ENCODE measurements at places on chromosomes 6 and 20.

DNA sequence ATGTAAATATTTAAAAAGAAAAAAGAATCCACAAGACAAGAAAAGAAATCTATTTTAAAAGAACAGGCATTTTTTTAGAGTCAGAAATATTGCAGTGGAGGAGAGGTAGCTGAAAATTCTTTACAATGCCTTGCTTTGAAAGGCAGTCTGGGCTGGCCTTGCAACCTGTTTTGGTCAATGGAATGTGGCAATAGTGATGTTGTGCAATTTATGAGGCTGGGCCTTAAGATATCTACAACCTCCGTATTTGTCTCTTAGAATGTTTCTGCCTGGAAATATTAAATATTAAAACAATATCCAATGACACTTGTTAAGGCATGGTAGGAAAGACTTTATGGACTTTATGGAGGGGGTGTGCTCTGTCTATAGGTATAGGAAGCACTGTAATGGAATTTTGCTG is 14.8 kb upstream of the SCGN start:
- no peak for DNase-seq

DNA sequence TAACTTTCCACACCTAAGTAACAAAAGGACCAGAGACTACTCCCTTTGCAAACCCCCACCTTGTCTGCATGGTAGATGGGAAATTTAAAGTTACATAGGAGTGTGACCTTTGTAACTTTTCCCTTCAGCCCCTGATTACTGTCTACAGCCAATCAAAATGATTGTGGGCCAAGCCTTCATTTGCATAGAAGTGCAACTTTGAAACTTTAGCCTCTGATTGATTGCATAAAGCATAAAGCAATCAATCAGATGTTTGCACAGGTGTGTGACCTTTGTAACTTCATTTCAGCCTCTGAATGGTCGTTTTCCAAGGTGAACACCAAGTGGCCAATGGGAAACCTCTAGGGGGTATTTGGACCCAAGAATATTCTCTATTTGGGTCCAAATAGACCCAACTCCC is 46.1 kb downstream of the PRKN start:
- no peak for DNase-seq

GRCh38 chr20:37263686-37264085 is 2.1 kb upstream of the GHRH start:
- DNase-seq = no peak

GRCh38 chr6:54361188-54361587 is 52.9 kb downstream of the TINAG start:
- DNase-seq = no peak

- no peak for DNase-seq
Measured at GRCh38 chr6:170162775-170163404, 128.0 kb downstream of the DLL1 start.

DNA sequence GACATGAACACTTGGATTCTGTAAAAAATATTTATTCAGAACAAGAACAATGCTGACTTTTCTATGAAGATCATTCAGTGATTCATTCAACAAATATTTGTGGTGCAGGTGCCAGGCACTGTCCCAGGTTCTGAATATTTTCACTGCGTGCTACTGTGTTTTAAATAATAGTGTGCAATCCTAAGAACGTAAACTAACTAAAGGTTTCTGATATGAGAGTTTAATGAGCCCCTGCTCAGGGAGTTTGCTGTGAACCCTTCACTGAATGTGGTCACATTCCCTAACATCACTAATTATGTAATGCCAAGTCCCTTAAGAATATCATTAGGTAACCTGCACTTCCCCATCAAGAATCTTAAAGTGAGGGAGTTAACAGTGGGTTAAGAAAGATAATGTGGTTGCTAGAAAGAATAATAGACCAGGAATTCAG is 1.7 kb upstream of the TMEM170B start:
- DNase-seq = no peak

DNA sequence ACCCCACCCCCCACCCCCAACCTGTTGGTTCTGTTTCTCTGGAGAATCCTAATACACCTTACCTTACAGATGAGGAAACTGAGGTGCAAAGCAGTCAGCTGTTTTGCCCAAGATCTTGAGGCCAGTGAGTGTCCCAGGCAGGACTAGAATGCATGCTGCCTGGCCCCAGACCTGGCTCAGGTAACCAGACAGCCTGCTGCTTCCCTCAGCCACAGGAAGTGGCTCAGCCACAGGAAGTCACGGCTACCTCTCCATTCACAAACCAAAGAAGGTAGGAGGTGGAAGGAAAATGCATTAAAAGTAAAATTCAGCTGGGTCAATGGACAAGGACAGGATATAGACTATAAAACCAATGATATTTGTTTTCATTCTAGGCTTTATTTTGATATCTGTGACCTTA is 517.6 kb downstream of the CD83 start:
- peak; percentile 24 for DNase-seq

DNA sequence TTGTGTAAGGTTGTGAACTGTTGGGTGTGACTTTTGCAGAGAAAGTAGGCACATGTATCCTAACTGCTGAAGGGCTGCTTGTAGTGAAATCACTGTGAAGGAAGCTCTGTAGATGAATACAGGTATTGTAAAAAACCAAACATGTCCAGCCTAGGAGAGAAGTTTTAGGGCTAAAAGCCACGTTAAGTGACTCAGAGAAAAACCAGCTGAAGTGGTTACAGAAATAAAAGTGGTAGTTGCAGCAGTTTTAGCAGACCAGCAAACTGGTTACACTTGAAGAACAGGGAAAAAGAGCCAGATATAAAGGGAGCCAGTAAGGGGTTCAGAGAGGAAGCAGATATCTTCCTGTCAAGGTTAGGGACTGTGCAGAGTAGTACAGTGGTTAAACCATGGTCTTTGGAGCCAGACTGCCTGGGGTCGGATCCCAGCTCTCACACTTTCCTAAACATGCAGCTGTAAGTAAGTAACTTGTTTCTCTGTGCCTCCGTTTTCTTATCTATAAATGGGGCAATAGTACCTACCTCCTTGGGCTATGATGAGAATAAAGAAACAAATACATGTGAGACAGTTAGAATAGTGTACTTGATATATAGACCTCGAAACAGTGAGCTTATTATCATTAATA is 33.8 kb upstream of the RNF8 start:
- DNase-seq = no peak

GRCh38 chr6:82131441-82131840 is 116.1 kb downstream of the IBTK start:
- no peak for DNase-seq

GRCh38 chr6:126367849-126368248 is 27.9 kb downstream of the CENPW start:
- DNase-seq = no peak

DNA sequence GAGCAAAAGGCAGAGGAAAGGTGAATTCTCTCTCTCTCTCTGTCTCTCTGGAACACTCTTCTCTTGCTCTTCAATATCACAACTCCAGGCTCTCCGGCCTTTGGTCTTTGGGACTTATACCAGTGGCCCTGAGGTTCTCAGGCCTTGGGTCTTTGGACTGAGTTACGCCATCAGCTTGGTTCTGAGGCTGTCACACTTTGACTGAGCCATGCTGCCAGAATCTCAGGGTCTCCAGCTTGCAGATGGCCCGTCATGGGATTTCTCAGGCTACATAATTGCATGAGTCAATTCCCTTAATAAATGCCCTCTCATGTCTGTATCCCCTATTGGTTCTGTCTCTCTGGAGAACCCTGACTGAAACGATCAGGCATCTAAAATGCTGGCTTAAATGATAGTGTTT is 12.9 kb downstream of the BTN2A1 start:
- DNase-seq = no peak

- DNase-seq = no peak
Measured at GRCh38 chr6:20182926-20183521, 29.2 kb downstream of the MBOAT1 start.

GRCh38 chr20:58475466-58475865 is 39.7 kb downstream of the APCDD1L start:
- DNase-seq = no peak

GRCh38 chr6:22690446-22690845 is 121.1 kb downstream of the HDGFL1 start:
- no peak for DNase-seq

- DNase-seq = no peak
Measured at GRCh38 chr6:373773-374724, 17.5 kb upstream of the IRF4 start.

GRCh38 chr20:6416371-6416770 is 293.5 kb upstream of the FERMT1 start:
- no peak for DNase-seq

- no peak for DNase-seq
Measured at GRCh38 chr20:37901654-37902503, 1.0 kb upstream of the VSTM2L start.

DNA sequence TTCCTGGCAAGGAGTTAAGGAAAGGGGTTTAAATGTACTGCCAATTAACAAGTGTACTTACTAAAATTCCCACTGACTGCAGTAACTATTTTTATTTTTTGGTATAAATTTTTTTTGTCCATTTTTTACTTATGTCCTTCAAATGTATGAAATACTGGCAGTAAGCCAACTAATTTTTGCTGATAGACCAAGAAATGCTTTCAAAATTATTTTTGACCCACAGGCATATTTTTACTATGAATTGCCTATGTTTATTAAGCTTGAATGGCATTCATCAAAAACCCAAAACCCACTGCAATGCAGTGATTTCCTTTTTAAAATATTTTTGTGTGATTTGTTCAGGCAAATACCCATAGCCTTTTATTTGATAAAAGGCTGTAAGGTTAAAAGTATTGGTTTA is 560.1 kb downstream of the UTRN start:
- no peak for DNase-seq

GRCh38 chr6:122817766-122818165 is 28.7 kb downstream of the SMPDL3A start:
- DNase-seq = no peak

- no peak for DNase-seq
Measured at GRCh38 chr6:13478525-13478966, 8.9 kb downstream of the GFOD1 start.

DNA sequence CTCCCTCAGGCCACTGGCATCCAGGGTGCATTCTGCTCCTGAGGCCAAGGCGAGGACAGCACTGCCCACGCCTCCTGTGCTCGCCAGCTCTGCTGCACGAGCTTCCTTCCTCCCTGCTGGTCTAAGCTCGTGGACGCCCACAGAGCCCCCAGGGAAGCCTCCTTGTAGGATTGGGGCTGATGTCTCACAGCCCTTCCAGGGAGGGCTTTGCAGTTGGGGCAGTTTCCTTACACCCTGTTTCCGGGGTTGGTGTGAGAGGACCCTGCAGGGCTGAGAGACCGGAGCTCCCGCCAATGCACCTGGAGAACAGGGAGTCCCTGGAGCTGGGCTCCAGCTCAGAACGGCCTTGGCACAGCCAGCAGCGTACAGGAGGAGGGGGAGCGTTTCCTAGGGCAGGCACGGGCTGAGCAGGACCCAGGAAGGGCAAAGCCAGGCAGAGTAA is 172.4 kb upstream of the PDE10A start:
- no peak for DNase-seq

DNA sequence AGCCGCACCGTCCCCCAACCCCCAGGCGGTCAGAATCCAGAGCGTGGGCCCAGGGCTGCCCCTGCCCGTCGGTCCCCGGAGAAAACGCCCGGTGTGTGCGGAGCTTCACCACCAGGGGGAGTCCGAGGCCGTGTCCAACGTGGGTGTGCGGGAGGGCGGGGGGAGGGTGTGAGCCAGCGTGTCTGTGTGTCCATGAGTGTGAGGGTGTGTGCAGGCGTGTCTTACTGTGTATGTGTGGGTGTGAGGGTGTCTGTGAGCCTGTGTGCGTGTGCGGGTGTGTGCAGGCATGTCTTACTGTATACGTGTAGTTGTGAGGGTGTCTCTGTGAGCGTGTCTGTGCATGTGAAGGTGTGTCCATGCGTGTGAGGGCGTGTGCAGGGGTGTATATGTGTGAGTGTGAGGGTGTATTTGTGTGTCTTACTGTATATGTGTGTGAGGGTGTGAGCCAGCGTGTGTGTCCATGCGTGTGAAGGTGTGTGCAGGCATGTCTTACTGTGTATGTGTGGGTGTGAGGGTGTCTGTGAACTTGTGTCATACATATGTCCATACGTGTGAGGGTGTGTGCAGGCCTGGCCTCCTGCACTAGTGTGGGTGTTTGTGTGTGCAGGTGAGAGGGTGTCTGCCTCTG is 24.6 kb upstream of the GATA5 start:
- DNase-seq = peak; percentile 67

DNA sequence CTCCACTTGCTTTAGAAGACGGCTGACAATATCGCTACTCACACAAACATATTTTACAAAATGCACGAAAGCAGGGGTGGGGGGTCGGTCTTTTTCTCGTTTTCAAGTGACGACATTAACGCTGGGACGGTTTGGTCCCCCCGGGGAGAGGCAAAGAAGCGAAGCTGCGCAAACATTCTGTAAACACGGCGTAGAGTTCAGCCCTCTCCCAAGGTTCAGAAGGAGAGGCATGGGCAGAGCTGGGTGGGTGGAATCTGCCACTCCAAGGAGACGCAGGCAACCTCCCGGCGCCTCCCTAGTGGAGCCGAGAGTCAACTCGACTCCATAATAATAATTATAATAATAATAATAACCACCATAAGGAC is 2.4 kb downstream of the NKX2-2 start:
- no peak for DNase-seq

GRCh38 chr6:24961852-24962251 is 26.1 kb upstream of the RIPOR2 start:
- no peak for DNase-seq

DNA sequence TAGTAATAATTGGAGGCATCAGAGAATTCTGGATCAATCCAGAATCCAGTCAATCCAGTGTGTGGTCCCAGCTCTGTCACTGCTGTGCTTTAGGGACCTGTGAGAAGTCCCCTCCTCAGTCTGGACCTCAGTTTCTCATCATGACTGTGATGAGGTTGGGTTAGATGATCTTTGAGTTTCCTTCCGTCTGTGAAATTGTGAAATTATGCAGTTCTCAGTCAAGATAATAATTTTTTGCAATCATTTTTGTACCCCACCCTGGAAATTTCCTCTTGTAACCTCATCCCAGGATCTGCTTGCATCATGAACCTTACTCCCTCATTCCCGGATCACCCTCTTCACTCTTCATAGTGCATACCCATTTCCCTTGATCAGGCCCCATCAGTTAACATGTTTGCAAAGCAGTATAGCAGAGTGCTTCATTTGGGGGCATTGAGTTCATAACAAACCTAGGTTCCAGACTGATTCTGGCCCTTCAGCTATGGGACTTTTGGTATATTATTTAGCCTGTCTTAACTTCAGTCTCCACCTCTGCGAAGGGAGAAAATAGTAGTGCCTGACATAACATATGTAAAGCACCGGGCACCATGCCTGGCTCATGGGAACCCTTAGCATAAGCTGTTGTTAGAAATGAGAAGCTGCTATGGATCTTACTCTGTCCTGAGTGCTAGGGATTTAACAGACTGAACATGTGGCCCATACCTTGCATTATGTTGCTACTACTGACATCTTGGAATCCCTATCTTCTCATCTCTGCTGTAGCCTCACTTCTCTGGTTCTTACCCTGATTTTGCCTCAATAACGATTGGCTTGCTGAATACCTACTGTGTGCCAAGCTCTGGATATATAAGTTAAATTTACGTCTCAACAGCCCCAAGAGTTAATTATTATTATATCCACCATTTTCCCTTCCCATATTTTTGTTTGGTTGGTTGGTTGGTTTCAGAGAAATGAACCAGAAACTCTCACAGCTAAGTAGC is 1.3 kb downstream of the ZNF76 start:
- no peak for DNase-seq

GRCh38 chr6:137424251-137424650 is 69.9 kb downstream of the OLIG3 start:
- DNase-seq = no peak

- DNase-seq = no peak
Measured at GRCh38 chr20:21559305-21559704, 45.4 kb upstream of the NKX2-2 start.

GRCh38 chr6:105488516-105489215 is 85.8 kb upstream of the PREP start:
- no peak for DNase-seq
